Stimulated activated CD8-positive, alpha-beta memory T cell treated with anti-CD3 and anti-CD28 coated beads, Interleukin-4, amount 100 ng/mL, for 1 hour (primary cell): ENCODE measurements at places on chromosomes 1 and 21.

GRCh38 chr1:39317910-39318633 lies 113.6 kb downstream of the MACF1 start:
- DNase-seq: no peak

GRCh38 chr1:85019994-85020393 lies 23.1 kb upstream of the MCOLN2 start:
- no peak for DNase-seq

DNA sequence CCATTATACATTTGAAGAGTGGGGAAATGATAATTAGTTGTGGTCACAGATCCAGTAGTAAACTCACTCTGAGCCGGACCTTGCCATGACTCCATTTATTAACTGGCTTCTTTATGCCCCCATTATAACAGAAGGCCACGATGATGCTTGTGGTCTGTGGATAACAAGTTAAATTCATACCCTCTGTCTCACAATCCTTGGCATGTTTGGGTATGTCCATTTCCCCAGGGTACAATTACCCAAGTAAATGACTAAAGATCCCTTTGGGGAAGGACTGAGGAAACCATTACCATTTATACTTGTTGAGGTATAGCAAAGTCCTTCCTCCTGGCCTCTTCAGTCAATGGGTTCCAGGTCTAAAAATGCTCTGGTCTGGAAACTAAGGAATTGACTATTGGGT lies 7.3 kb upstream of the USP1 start:
- DNase-seq: no peak

DNA sequence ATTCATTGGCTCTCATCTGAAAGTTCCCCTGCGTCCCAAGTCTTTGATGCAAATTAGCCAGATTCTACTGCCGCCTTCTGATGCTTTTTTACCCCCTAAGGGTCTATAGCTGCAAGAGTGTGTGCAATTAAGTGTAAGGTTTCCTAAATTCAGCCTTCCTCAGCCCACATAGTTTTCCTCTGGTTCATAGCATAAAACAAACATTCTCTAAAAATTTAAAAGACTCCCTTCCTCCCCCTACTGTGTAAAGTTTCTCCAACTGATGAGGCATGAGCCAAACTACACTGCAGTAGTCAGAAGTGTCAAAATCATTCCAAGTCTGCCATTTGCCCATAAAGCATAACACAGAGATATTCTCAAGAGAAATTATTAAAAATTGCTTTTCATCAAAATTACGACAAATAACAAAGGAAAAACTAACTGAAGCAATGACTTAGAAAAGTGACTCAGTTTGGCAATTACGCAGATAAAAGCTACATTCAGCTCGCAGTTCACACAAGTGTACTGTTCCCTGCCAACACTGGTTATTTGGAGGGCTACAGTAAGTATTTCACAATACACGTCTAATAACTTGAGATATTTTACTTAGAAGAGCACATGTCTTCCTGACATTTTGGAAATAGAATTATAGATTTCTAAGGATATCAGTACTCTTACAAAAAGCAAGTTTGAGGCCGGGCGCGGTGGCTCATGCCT lies 15.4 kb downstream of the KCNH1 start:
- DNase-seq: no peak

GRCh38 chr21:26148071-26148839 lies 22.3 kb downstream of the APP start:
- DNase-seq: no peak

DNA sequence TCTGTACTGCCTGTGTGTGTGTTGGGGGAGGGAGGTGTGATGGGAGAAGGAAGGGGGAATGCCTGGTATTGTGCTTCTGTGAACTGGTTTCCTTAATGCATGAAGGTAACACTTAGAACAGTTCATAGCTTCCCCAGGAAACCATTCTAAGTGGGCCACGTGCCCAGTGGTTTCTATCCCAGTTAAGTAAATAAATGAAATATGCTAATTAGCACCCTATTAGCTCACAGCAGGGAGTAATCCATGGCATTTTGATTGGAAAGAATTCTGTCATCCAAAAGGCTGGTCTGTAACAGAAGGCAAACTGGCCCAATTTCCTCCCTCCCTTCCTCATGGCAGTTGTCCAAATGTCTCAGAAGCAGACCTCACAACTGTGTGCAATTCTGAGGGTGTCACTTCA lies 199.3 kb downstream of the TTLL7 start:
- no peak for DNase-seq

GRCh38 chr21:30996728-30997127 lies 41.5 kb downstream of the KRTAP19-8 start:
- DNase-seq: no peak

GRCh38 chr1:242225767-242226573 lies 227.1 kb upstream of the MAP1LC3C start:
- no peak for DNase-seq

DNA sequence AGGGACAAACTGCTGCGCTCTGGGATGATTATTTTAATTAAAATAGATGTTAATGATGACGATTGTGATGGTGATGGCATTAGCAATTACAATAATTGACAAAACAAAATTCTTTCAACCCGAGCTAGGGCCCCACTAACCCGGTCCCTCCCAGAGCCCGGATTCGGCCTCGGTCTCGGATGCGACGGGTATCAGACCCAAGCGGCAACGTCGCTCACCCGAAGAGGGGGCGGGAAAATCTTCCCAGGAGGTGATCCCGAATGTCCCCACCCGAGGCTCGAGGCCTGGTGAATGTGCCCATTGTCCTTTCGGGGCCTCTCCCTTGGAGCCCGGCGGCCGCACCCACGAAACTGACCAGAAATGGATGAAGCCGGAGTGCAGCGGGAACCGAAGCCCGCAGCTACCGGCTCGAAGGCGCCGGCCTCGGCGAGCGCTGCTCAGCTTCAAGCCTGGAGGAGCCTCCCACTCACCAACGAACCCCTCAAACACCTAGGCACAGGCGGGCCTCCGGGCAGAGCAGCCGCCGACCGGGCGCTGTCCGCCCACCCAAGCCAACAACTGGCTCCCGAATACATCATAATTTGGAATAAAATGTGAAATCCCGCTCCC lies 1.2 kb downstream of the TAL1 start:
- no peak for DNase-seq

DNA sequence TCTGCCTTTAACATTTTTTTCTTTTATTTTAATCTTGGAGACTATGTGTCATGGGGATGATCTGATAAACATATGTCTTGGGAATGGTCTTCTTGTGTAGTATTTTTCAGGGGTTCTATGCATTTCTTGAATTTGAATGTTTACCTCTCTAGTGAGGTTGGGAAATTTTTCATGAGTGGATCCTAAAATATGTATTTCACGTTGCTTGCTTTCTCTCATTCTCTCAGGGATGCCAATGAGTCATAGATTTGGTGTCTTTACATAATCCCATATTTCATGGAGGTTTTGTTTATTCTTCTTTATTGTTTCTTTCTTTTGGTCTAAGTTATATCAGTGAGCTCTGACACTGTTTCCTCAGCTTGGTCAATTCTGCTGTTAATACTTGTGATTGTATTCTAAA lies 1237.2 kb downstream of the PLA2G4A start:
- DNase-seq: no peak

DNA sequence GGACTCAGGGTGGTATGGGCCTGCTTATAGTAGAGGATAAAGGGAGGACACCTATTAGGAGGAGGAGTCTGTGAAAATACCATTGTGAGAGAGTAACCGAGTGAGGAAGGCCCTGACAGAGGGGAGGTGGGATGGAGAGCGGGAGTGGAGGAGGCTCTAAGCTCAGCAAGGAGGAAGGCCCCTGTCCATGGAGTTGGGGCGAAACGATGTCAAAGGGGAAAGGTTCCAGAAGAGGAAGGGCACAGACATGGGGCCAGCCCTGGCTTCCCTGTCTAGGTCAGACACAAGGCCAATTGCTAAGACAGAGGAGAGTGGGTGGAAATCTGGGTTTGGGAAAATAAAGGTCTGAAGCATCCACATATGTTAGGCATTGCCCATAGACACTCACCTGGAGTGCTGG lies 44.2 kb downstream of the ELK4 start:
- no peak for DNase-seq

DNA sequence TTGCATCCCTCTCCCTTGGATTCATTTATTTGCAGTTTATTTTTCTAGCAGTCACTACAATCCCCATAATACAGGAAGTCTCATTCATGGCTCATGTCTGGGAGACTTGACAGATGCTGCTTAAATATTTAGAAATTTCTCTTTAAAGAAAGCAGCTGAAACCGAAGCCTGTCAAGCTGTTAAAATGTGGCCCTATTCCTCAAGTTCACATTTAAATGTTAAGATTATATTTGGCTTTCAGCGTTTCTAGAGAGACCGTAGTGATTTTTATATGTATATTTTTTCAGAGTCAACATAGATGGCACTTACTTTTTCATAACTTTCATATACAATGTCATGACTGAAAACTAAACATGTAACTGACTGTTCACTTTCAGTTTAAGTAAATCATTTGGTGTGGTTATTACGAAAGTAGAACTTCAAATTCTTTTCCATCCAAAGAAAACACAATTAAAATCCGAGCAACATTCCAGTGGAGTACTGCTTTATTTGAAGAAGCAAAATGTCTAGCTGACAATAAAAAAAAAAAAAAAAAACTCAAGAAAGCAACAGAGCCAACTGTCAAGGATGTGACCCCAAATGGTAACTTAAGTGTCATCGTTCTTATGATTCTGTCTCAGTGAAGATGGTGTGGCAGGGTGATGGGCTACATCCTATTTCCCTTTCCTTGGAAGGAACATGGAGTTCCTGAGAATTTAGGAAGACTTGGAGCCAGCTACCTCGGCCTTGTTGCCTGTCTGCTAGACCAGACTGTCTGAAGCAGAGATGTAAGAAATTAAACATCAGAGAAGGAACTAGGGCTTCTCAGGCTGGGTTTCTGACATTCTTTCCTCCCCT lies 37.8 kb downstream of the MIS18A start:
- DNase-seq: no peak

- DNase-seq: peak; percentile 74
These were observed at the start of the genes CHML and OPN3 for GRCh38 chr1:241640149-241640866. Gene CHML (minus strand): TSS chr1:241640369. CDS start chr1:241635766, 4,603 bp downstream. Gene OPN3 (minus strand): TSS chr1:241640369. CDS start chr1:241640254, 115 bp downstream.

DNA sequence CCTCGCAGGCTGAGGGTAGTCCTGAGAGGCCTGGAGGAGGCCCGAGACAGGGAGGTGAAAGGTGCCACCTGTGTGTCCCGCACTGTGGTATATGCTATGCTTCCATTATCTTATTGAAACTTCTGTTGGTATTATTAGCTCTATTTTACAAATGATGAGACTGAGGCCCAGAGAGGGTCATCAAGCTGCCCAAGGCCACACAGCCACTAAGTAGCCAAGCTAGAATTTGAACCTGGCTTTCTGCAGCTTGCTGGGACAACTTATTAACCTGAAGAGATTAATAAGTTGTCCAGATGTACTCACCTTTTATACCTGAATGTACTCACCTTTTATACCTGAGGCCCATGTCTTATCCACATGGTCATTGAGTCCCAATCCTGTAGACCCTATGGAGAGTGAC lies 83.0 kb downstream of the EPHB2 start:
- DNase-seq: no peak

DNA sequence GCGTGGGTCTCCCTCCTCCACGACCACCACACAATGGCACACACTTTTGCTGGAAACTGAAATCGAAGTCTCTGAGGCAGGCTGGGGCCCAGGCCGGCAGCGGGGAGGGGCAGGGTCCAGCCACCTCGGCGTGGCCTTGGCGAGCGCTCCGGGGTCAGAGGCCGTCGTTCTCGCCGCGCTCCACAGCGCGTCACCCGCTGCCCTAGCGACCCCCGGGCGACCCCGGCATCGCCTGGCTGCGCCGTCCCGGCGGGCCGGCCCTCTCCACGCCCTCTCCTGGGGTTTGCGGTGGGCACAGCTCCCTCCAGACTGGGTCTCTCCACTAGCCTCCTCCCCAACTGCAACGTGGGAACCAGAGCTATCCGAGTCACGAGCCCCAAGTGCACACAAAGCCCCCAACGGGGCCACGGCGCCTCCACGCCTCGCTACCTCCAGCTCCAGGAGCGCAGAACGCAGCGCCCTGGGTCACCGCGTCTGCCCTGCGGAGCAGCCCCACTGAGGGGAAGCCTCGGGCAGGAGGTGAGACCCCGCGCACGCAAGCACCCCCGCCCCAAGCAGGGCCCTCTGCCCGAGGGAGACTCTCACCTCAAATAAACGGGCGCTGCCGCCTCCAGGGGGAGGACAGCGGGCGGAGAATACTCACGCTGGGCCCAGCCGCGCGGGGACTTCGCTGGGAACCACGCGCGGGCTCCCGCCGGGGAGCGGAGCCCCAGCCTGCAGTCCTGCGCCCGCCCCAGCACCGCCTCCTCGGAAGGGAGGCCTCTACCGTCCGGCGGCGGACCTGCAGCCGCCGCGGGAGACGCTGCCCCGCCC lies 134.0 kb upstream of the BARHL2 start:
- DNase-seq: peak; percentile 52

DNA sequence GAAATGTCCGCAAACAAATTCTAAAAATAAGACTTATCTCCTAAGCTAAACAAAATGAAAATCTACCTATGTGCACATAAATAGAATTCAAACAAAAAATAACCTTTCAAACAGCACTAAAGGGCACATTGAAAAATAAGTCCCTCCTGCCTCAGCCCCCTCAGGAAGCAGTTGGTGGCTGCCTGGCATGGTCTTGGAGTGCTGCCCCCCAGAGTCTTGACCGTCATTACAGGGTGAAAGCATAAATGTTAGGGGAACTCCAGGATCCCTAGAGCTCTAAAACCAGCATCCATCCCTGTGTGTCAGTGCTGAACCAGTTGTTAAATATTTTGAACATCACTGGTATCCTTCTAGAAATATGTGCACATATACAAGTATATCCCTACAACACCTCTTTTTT lies 6.5 kb upstream of the NPL start:
- no peak for DNase-seq

DNA sequence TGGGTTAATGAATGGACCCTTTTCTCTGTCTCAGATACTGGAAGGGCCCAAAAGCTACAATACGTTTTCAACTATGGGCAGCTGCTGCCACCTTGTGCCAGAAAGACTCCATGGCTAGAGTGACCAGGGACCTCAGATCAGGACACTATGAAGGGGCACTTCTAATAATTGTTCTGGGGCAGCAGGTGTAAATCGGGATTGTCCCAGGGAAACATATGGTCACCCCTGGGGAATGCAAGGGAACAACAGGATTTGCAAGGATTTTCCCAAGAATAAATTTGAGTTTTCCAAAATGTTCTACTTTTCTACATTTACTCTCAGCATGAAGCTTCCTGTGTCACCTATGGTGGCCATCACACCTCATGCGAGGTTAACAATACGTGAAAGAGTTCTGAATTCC lies 12.0 kb upstream of the FCAMR start:
- peak; percentile 22 for DNase-seq

DNA sequence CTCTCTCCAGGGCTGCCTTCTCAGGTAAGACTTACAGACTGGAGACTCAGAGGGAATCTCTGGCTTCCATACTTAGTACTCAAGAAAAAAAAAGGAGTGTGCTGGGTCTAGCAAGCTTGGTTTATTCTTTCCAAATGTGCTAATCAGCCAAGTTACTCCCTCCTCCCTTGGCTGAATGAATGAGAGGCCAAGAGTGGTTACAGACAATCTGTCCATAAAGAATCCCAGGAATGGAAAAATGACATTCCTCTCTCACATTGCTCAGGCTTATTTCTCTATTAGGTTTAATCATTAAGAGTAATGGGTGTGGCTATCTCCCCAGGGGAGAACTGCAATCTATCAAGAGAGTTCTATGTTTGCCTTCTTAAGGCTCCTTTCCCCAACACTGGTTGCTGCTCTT lies 547.3 kb upstream of the PLXNA2 start:
- no peak for DNase-seq

- DNase-seq: no peak
These were observed 1154.6 kb downstream of the BRINP3 start for GRCh38 chr1:189323091-189323490.
